NCI-H460 (cell line): ENCODE measurements at places on chromosomes 6 and 20. TPM values are rescaled to one million over a fixed set of nuclear protein-coding genes. Genes with fewer than 3 reads are reported as not detected.

GRCh38 chr20:53004267-53004813 is 32.2 kb downstream of the TSHZ2 start:
- no peak for DNase-seq

GRCh38 chr6:1860756-1861348 is 251.1 kb downstream of the FOXC1 start:
- no peak for DNase-seq

DNA sequence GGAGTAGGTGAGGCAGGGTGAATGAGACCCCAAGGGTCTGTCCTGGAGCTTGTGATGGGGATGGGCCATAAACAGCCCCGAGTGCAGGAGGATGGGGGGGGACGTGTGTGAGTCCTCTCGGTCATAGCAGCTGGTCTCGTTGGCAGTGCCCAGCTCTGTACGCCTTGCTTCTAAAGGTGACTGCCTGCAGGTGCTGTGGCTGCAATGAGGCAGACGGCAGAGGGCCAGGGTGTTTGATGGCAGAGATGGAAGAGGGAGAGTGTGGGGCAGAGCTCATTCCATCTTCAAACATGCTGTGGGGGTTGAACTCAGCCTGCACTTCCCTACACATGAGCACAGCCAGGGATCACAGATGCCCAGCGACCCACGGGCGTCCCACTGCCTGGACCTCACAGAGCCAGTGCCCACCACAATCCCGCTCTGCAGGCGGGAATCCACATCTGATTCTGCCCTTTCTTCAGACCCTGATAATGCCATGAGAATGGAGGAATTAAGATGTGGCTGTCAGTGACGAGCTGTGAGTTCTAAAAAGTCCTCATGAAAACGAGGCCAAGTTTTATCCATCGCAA is 123.3 kb upstream of the CDH4 start:
- no peak for DNase-seq

- no peak for DNase-seq
These were observed 40.3 kb downstream of the SEC63 start for GRCh38 chr6:107917451-107918375.

DNA sequence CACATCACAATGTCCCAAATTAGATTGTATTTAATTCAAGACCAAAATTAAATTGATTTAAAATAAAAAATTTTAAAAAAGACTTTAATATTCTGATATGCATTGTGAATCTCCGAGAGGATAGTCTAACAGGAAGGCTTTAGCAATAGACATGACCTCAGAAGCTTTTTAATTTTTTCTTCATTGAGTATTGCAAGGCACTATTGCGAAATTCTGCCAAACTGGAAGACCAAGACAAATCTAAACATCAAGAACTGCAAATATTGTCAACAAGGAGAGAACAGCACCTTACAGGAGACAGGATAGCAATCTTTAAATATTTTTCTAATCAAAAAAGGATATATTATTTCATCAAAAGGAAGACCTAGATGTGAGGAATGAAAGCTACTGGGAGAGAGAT is 56.9 kb downstream of the BMP5 start:
- no peak for DNase-seq

DNA sequence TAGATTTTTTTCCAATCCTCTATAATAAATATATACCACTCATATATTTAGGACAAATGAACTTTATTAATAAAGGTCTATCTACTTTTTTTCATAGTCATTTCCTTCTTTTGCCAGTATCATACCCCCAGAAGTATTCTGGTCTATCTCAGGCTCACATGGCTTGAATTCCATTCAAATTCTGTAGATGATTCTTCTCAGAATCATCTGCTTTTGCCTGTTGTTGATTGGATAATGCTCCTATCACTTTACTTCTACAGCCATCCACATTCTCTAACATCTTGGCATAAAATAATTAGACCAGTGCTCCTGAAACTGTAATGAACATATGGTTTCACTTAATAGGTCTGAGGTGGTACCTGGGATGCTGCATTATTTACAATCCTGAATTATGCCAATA is 121.2 kb downstream of the GFRAL start:
- DNase-seq: no peak

DNA sequence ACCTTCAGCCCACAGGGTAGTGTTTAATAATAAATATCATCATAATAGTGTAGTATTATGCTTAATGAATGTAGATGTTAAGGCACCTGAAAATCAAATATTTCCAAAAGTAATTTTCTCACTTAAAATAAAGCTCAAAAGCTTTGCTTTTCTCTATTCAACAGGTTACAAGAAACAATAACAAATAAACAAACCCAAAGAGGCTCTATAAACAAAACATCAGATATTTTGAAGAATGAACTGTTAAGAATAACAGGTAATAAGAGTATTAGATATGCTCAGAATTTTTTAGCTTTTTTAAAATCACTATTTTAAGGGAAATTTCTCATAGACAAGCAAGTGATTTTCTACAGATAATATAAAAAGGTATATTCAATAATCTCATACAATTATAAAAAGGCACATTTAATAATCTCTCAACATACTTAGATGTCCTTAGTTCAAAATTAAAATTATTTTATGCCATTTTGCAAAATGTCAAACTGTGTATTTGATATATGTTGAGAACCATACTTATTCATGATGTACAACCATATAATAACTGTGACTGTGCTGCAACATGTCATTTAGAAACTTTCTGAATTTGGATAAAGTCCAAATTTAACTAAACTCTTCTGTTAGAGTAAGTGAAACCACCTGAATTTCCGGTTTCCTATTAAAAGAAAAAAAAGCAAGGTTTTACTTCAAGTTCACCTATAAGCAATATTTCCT is 35.8 kb downstream of the PHIP start:
- DNase-seq: no peak

DNA sequence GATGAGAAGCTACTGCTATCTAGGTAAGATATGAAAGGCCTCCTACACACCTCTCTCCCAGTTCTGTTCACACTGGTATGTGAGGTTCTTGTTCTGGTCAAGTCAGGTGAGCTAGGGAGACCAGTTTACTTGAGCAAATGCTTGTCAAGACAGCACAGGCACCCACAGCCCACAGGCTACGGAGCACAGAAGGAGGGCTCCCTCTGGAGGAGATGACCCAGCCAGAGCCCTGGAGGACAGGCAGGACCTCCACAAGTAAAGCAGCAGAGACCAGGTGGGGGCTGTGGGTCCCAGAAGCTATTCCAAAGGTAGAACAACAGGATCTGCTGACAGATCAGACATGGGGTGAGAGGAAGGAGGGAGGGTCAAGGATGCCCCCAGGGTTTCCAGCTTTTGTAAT is 13.2 kb downstream of the MMP24OS start:
- no peak for DNase-seq

The KIAA1755 gene
- total RNA-seq: not detected in 2 replicates

- no peak for DNase-seq
These were observed 4.2 kb downstream of the HACE1 start for GRCh38 chr6:104855507-104855906.
